ENCODE measurements at places on chromosomes 12 and 14.

DNA sequence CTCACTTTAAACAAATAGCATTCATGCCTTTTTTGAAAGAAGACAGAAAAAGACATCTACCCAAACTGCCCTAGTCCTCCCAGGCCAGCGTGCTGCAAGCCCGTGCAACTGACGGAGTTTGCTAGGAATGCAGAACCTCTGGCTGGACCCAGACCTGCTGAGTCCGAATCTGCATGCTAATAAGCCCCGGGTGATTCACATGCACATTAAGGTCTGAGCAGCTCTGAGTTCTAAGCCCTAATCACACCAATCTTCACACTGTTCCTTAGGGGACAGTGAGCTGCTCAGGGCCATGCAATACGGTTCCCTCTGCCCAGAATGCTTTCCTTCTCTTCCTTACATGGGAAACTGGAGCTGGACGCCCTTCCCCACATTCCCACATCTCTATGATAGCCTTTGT is 25.2 kb downstream of the HAL start:
- no peak for DNase-seq

DNA sequence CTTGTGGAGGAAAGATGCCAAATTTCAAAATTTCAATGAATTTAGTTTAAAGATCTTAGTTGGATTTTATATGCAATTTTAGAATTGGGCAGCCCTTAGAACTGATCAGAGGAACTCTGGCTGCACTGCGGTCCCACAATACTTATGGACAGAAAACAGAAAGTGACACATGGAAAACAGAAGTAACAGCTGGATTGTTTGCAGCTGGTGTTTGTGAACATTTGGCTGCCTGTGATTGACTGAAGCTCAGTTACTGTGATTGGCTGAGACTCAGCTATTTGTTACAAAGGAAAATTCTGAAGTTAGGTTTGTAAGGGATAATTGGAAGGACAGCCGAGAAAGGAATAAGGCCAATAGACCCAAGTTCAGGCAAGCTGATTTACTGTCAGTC is 10.0 kb upstream of the KRT86 start:
- no peak for DNase-seq

DNA sequence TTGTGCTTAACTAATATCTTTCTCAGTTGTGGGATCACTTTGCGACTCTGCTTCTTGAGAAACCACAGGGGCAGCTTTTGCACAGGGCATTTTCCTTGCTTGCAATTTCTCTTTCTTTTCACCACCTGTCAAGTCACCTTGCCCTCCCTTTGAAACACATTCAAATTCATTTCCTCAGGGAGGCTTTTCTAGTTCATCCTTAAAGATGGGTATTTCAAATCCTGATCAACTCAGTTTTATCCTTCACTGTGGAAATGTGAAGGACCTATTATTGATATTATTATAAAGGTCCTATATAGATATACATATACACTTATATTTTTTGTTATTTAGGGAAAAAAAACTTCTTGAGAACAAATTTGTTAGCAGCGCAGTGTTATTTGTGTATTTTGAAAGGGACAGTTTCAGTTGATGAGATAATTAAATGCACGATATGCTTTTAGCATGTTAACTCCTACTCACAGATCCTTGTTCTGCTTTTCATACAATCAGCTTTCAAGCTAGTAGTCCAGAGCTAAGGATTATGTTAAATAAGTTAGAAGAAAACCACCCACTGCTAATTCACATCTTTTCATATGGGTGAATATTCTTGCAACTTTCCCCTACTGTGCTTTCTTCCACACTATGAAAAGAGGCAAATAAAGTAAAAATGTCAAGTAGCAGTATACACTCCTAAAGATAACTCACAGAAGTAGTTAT is 501.4 kb upstream of the RGS6 start:
- DNase-seq: no peak

- DNase-seq: no peak
Observed at GRCh38 chr12:92466391-92467305, 236.1 kb upstream of the PLEKHG7 start.
